IMR-90 (cell line): ENCODE measurements at places on chromosomes 13 and 19.

DNA sequence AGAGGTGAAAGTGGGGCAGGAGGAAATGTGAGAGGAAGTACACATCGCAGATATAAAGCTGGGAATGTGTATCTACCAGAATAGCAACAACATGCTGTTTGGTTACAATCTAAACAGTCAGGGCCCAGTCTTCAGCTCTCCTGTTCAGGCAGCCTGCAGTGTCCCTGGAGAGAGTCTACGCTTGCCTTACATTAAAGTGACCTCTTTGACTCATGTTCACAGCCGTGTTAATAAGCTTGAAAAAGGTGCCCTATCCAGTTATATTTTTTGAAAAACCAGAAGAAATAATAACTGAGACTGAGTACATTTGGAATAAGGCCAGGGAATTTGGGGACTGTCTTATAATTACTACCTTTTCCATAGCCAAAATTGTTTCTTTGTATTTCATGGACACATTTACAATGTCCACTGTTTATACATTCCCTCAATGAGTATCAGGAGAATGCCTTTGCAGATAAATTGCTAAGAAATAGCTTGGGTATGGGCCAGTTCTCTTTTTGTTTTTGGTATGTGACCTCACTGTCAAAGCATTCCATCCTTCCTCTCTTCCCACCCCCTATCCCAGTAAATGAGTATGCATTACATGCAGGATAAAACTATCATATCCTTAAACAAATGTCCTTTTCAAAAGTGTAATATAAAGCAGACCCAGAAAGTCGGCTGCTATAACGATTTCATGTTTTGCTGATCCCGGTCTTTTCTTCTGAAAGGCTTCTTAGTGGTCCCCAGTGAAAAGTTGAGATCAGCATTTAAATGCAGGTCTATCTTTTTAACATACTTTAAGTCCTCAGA lies 82.6 kb downstream of the PCDH9 start:
- peak; percentile 72 for DNase-seq

DNA sequence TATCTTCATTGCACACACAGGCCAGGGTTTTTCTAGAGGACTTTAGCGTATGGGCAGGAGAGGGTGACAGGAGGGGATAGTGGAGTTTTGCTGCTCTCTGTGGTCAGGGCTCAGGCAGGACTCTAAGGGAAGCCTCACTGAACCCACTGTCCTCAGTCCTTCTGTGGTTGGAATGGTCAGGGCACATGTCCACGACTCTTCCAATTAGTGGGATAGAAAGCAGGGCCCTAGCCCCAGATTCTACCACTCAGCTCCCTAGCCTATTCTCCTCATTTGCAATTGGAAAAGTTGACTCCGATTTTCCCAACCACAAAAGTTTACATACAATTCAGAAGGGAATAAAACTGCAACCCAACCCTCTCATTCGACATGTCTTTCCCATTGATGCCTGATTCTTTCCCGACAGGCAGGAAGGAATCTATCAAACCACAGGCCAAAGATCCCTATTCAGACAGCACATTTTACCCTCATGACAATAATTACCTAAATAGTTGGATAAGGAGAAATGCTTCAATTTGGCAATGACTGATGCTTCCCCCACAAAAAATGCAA lies 38.2 kb downstream of the TGDS start:
- no peak for DNase-seq

DNA sequence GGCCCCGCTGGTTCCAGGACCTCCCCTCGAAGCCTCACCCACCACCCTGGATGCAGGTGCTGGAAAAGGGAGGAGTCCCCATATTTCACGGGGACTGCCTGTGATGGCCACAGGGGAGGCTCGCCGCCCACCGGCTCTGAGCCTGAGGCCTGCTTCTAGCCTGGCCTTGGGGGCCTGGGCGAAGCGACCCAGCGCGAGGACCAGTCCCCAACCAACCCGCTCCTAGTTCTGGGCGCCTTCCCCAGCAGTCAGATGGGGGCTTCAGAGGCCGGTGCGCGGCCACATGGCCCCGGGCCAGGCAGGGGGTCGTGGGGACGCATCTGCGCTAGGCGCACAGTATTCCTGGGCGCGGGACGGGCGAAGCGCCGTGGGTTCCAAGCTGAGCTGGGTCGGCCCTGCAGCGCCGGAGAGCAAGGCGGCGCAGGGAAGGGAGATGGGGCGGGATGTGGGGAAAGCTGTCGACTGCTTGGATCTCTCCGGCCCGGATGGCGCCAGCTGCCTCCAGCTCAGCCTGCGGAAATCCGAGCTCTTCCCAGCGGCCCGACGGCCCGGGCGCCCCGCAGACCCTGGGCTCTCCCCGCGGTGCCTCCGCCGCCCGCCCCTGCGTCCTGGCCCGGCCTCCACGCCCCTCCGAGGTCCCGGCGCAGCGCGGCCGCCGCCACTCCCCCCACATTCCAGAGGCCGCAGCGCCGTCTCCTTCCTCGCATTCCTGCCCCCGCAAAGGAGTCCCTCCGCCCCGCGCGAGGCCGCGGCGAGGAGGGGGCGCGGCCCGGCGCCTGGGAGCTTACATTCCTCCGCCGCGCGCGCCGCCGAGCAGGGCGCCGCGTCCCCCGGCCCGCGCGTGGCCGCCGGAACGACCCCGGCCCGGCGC lies at the start of gene WTIP:
TSS of gene WTIP (plus strand) at position 788 of the 871 bp plus-strand sequence. CDS start 217 bp downstream, outside the sequence.
- DNase-seq = peak; percentile 88

GRCh38 chr13:80528733-80529132 lies 187.8 kb upstream of the SPRY2 start:
- no peak for DNase-seq

DNA sequence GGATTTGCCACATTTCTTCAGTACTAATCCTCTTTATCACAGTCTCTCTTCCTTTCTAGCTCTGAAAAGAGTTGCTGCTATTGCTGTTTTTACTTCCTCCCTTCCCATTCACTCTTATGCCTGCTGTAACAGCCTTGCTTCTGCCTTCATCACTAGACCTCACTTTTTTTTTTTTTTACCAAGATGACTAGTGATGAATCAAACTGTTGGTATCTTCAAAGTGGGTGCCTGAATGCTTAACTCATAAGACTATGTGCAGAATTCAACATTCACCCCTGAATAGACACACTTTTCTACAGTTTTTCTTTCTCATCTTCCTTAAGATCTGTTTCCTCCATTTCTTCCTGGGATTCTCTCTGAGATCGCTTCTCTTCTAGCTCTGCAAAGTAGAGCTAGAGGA lies 217.2 kb upstream of the HTR2A start:
- DNase-seq = peak; percentile 89
